ENCODE measurements at places on chromosomes 2 and 18. TPM values are rescaled to one million over a fixed set of nuclear protein-coding genes. Genes with fewer than 3 reads are reported as not detected.
A peak's percentile ranks its signal among the peaks of the same experiment; 100 is the strongest.

GRCh38 chr2:44934038-44934982 lies 7.2 kb upstream of the SIX3 start:
- H3K36me3 ChIP-seq = no peaks in the 10 kb centered on the region
- no peak overlapping the region for H3K27ac ChIP-seq
- H3K4me3 ChIP-seq = peak overlapping the region; percentile 58
- peaks cover 4% of the 10 kb centered on the region for H3K4me1 ChIP-seq

DNA sequence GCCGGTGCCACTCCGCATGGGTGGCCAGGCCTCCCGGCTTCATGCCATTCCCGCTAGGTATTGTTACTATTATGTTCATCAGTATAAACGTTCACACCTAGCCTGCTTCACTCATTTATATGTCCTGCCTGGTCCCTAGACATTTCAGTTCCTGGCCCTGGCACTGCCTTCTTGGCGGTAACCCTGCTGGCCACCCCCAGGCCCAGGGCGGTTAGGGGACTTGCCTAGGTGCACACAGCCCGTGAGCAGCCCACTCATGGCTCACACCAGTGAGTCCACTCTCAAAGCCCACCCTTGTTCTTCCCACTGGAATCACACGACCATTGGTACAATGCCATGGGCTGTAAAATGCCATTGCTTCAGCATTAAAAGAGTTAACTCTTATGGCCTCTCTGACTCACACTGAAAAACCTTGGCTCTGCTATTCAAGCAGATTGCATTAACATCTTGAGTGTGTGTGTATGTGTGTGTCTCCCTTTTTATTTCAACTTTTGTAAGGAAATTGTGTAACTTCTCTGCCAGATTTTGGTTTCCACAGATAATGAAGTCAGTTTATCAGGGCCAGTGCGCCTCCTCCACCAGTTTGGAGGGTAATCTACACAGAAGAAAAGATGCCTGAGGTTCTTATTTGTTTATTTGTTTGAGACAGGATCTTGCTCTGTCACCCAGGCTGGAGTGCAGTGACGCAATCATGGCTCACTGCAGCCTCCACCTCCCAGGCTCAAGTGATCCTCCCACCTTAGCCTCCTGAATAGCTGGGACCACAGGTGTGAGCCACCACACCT lies 74.2 kb downstream of the RAB31 start:
- no peak overlapping the region for H3K4me3 ChIP-seq
- peaks cover 27% of the 10 kb centered on the region for H3K4me1 ChIP-seq
- H3K27me3 ChIP-seq = no peaks in the 10 kb centered on the region

DNA sequence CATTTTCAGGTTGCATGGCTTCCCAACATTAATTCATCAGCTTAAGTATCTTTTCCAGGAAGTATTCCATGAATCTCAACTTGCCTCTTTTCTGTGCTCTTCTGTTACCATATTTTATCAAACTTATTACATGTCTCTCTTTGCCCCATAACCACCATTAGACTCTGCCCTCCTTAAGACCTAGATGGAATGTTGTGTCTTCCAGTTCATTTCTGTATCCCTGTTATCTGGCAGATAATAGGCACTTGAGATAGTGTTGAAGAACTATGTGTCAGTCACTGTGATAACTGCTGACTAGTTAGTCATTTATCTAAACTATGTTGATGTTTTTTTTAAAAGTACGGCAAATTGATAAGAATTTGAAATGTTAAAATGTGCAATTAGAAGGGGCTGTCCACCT lies 41.8 kb downstream of the GLS start:
- DNase-seq = no peak
- peak overlapping the region; percentile 65 for H3K27ac ChIP-seq
- peaks cover 22% of the 10 kb centered on the region for H3K4me1 ChIP-seq
- H3K27me3 ChIP-seq = no peaks in the 10 kb centered on the region
- H3K36me3 ChIP-seq = peaks cover 99% of the 10 kb centered on the region

DNA sequence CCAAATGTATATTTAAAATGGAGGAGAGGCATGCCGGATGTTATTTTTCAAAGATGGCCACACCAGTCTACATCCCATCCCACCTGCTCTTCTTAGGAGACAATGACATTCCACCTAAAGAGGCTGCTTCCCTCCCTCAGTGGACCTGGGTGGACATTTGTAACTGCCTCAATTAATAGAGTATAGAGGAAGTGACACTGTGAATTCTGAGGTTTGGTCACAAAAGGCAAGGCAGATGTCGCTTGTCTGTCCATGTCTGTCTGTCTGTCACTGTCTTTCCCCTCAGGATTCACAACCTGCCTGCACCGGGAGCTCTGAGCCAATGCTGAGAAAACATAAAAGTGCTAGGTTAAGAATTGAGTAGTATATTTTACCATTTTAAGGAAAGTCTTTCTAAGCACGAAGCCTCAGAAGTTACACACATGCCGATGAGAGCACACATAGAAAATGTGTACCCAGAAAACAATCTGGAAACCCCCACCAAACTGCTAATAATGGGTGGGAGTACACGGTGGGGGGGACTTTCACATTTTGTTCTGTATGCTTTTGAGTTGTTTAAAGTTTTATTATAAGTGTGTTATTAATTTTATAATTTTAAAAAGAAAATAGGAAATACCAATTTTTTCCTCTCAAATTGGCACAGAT lies 21.0 kb downstream of the MIB1 start:
- no peak for DNase-seq
- H3K27me3 ChIP-seq = no peaks in the 10 kb centered on the region
- H3K27ac ChIP-seq = no peak overlapping the region

Gene CIDEA
- polyA plus RNA-seq = not detected

GRCh38 chr2:43707255-43708015 lies 31.2 kb upstream of the C1GALT1C1L start:
- H3K27me3 ChIP-seq = no peaks in the 10 kb centered on the region
- H3K27ac ChIP-seq = peak overlapping the region; percentile 53
- peak; percentile 94 for DNase-seq

- H3K27me3 ChIP-seq = no peaks in the 10 kb centered on the region
- no peak for DNase-seq
- no peak overlapping the region for H3K27ac ChIP-seq
- H3K4me3 ChIP-seq = no peak overlapping the region
- no peaks in the 10 kb centered on the region for H3K36me3 ChIP-seq
These were observed 240.9 kb downstream of the ICOS start for GRCh38 chr2:204177251-204177976.

Gene TUBB6
- polyA plus RNA-seq = 456 TPM

Data from GM23248 (cell line).